Activated T-helper 1 cell treated with anti-CD3 and anti-CD28 coated beads, Interleukin-12 subunit alpha, Interleukin-12 subunit beta, Interleukin-2, Interleukin-4 antibody, amounts not matched to agents 30 ng/mL and 10 ng/mL and 1 ng/mL, durations not matched to agents 14 hours and 24 hours and 36 hours (primary cell): ENCODE measurements at places on chromosomes 3 and 15.

DNA sequence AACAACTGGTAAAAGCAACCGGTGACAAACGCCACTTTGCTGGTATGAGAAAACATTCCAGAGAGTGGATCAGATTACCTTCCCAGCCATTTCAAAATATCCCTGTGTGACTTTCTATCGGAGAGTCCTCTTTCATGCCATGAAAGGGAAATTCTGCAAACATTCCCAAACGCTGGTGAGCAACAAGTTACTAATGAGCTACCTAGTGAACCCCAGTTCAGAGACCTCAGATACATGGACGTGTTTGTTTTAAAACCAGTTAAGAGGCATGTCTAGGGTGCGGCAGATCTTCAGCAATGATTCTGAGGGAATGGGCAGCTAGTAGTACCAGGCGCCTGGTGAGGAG, 418.2 kb upstream of the NR2F2 start:
- DNase-seq: no peak

DNA sequence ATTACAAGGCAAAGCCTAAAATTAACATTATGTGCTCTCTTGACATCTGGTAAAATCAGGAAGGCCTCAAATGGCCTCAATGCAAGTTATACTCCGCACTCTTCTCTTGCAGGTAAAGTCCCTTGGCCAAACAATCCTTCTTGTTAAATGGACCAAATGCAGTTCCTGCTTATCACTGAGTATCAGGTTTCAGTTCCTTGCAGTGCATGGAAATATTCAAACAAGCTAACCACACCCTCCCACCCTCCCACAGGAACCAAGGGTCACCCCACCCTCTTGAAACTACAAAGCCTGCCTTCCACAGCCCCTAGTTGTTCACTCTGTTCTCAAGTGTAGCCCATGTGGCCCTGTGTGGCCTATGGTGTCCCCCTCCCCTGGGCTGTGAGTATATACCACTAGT, 171.9 kb upstream of the CADPS start:
- no peak for DNase-seq

DNA sequence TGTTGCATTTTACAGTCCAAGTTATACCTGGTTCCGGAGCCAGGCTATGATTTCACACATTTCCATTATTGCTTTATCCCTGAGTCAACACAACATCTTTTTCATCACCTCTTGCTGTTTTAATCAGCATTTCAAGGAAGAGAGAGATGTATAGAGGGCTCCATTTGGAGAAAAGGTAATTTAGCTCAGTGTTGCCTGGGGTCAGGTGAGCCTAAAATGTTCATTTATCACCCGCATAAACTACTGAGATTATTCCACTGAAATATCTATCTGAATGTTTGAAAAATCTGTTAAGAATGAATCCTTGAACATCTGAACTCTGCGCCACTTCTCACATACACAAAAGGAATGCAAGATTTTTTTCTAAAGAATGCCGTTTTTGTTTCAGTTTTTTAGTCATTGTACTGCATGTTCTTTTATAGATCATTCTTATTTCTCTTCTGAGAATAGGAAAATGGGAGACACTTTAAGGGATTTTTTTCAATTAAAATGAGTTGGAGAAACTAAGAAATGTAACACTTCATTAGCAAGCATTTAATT, 51.5 kb upstream of the AGTR1 start:
- no peak for DNase-seq

- DNase-seq: no peak
These were observed 58.3 kb upstream of the ALDH1A3 start for GRCh38 chr15:100821327-100821726.

DNA sequence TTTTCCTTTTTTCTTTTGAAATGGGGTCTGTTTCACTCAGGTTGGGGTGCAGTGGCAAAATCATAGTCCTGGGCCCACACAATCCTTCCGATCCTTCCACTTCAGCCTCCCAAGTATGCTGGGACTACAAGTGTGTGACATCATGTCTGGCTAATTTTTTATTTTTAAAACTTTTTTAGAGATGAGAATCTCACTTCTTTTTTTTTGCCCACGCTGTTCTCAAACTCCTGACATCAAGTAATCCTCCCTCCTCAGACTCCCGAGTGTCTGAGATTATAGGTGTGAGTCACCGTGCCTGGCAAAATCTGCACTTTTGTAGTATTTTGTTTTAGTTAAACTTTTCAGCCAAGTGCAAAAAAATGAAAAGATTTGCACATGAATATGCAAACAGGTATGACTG, 171.0 kb downstream of the FNDC3B start:
- DNase-seq: no peak

GRCh38 chr3:151328298-151328995, 902 bp downstream of the P2RY13 start:
- DNase-seq: no peak

GRCh38 chr3:172384836-172385235, 63.4 kb downstream of the GHSR start:
- DNase-seq: no peak

GRCh38 chr3:32816439-32817256, 1.1 kb upstream of the TRIM71 start:
- no peak for DNase-seq

DNA sequence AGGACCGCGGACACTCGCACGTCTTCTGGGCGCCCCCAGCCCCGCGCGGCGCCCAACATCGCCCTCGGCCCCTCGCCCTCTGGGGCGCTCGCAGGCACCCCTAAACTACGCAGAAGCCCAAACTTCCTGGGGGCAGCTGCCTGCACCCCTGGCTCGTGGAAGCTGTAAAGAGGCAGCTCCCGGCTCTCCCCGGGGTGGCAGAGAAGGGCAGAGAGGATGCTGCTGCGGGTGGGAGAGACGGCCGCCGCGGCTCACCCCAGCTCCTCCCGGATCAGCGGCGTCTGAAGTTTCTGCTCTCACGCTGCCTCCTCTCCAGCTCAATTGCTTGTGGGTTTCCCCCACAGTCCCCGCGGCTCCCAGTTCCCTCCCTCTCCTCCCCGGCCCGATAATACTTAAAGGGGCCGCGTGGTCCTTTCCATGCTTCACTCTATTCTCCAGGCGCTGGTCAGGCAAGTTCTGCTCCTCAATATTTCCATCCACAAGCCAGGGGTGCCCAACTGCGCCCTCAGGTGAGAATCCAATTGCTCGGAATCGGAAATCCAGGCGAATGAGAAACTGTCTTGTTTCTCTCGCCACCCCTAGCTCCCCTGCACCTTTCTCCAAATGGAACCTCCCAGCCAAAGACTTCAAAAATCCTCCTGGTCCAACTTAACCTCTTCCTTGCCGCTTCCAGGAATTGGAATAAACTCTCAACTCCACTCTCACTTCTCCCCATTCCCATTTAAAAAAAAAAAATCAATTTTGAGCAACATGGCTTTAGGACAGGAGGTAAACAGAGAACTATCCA, 748.5 kb downstream of the ROBO1 start:
- DNase-seq: no peak

- no peak for DNase-seq
These were observed 22.3 kb upstream of the LMOD3 start for GRCh38 chr3:69144631-69145245.

GRCh38 chr3:118946449-118946848, 88.2 kb downstream of the IGSF11 start:
- no peak for DNase-seq

GRCh38 chr3:66386011-66386924, 114.6 kb downstream of the LRIG1 start:
- no peak for DNase-seq

DNA sequence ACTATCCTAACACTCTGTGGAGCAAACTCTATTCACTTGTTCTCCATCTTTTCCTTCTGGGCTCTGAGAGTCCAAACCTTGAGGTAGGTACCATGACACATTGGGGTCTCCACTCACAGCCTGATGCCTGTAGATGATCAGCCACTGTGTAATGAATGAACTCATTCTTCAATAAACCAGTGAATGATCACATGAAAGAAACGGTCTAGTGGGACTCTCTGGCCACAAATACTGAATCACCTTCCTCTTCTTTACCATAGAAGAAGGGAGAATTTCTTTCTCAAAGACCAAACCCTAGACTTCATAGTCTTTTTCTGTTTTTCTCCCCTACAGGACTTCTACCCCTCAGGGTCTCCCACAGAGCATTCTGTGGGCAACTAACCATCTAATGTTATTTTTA, 20.5 kb upstream of the ABHD2 start:
- no peak for DNase-seq

GRCh38 chr3:49358217-49358883, at the start of gene GPX1:
GPX1 (minus strand) TSS chr3:49358353; CDS start chr3:49358278, 75 bp downstream.
- DNase-seq: peak; percentile 83

- peak; percentile 9 for DNase-seq
These were observed 167.4 kb downstream of the GAP43 start for GRCh38 chr3:115790759-115791158.

DNA sequence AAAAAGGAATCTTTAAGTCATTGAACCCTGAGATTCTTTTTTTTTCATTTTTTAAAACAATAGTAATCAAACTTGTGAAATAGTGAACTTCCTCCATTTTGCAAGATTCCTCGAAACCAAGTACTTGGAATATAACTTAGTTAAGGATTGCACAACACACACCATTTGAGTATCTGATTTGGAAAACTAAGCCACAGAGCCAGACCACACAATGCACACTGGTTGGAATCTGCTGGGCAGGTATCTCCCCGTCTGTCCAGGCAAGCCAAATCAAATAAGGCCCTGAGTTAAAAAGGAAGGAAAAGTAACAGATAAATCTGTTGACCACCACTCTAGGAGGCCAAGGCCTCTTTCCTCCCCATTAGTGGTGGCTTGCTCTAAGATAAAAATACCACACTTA, 177.5 kb upstream of the ICE2 start:
- DNase-seq: no peak

DNA sequence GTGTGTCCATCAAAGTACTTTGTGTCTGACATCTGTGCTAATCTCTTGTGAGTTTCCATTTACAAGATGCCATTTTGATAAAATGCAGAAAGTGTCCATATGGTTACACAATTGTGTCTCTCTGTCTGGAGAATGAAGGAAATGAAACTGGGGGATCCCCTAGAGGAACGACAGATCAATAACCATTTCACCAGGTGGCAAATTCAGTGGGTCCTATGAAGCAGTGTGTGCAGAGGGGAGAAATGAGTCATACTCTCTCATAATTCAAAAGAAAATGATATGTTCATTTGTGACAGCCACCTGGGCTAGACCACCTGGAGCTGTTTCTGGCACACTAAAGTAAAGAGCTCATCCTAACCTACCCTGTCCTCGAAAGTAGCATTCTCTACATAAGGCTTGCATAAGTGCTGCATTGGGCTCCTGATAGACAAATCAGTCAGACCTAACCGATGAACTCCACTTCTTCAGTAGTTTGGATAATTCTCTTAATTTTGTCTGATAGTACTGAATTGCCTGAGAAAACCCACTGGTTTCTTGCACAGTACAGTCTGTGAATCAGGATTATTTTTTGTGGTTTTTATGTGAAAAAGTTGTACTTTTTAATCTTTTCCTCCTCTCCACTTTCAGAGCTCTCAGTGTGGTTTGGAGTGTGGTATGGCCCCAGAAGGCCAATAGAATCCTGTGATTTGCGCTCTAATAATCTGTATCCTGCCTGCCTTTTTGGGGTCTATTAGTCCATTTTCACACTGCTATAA, 10.3 kb upstream of the CD47 start:
- peak; percentile 32 for DNase-seq

- no peak for DNase-seq
These were observed 580.4 kb downstream of the CADM2 start for GRCh38 chr3:85539232-85539631.

DNA sequence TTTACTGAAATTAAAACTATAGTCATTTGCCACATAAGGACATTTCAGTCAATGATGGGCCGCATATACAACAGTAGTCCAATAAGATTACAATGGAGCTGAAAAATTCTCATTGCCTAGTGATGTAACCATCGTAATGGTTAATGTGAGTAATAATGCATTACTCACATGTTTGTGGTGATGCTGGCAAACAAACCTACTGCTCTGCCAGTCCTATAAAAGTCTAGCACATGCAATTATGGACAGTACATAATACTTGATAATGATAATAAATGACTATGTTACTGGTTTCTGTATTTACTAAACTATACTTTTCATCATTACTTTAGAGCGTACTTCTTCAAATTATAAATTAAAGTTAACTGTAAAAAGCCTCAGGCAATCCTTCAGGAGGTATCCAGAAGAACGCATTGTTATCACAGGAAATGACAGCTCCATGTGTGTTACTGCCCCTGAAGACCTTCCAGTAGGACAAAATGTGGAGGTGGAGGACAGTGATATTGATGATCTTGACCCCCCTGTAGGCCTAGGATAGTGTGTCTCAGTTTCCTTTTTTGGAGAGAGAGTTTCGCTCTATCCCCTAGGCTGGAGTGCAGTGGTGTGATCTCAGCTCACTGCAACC, 102.7 kb downstream of the ATP1B3 start:
- no peak for DNase-seq

- no peak for DNase-seq
These were observed 12.8 kb downstream of the SYNM start for GRCh38 chr15:99117563-99118257.

DNA sequence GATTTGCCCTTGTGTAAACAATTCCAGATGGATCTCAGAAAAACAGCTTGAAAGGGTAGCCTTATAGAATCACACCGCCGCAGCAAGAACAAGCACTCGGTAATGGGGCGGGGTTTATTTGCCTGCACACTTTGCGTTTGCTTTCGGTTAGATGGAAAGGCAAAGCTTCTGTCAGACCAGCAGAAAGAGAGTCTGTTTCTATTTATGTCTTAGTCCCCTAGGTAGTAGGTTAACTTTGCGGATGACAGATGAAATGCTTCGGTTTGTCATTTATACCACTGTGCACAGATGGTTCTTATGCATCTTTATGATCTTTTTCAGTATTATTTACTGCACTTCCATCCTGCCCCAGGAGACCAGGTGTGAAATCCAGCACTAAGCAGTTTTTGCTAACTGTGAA, 62.2 kb downstream of the PYDC2 start:
- no peak for DNase-seq

- DNase-seq: no peak
These were observed 20.2 kb downstream of the CGGBP1 start for GRCh38 chr3:88038566-88038965.

GRCh38 chr3:139342054-139342453, 1.8 kb upstream of the MRPS22 start:
- DNase-seq: no peak

- no peak for DNase-seq
These were observed 29.2 kb downstream of the MASP1 start for GRCh38 chr3:187262360-187262759.

DNA sequence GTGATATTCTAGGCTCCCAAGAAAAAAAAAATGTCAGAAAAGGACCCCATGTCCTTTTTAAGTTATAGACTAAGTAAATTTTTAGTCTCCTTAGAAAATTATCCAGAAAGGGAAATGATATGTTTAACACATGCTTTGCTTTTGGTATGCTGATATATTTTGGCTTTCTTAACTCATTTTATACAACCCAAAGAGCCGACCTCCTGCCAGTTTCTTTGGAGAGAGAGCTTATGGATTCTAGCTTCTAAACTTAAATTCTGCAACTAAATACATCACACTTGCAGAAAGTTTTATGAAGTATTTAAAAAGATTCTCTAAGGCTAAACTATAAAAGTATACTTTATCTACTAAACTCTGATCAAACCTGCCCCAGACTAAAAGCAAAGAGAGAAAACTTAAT, 43.9 kb upstream of the ZPLD1 start:
- no peak for DNase-seq

DNA sequence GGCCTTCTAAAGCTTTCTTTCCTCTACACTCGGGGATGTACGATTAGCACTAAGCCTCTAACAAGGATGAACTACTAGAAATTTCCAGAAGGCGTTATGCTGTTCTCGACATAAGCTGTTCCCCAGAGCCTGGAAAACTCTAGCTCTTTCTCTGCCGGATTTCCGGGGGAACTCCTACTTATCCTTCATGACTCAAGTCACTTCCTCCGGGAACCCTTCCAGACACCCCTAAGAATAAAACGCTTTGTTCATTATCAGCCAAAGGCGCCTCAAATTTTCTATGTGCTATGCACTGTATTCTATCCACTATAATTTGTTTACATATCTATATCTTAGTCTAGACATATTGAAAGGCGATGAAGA, 455 bp upstream of the SNAP23 start:
- peak; percentile 24 for DNase-seq
